Vagina (tissue), 2 donors: ENCODE measurements at places on chromosomes 5 and 9. TPM values are rescaled to one million over a fixed set of nuclear protein-coding genes. Genes with fewer than 3 reads are reported as not detected.
A peak's percentile ranks its signal among the peaks of the same experiment; 100 is the strongest.

The FYB1 gene
- total RNA-seq: 10.8 TPM

The IL33 gene
- 35.4 TPM for total RNA-seq

The RNF208 gene
- total RNA-seq: 0.98 TPM

The GRM6 gene
- total RNA-seq: not detected

The KCNMB1 gene
- 4.9 TPM for total RNA-seq

The SLC6A7 gene
- total RNA-seq: 0.25 TPM

The NXNL2 gene
- 2.5 TPM for total RNA-seq

The LRRC19 gene
- total RNA-seq: not detected

The IRX4 gene
- 26.8 TPM for total RNA-seq

DNA sequence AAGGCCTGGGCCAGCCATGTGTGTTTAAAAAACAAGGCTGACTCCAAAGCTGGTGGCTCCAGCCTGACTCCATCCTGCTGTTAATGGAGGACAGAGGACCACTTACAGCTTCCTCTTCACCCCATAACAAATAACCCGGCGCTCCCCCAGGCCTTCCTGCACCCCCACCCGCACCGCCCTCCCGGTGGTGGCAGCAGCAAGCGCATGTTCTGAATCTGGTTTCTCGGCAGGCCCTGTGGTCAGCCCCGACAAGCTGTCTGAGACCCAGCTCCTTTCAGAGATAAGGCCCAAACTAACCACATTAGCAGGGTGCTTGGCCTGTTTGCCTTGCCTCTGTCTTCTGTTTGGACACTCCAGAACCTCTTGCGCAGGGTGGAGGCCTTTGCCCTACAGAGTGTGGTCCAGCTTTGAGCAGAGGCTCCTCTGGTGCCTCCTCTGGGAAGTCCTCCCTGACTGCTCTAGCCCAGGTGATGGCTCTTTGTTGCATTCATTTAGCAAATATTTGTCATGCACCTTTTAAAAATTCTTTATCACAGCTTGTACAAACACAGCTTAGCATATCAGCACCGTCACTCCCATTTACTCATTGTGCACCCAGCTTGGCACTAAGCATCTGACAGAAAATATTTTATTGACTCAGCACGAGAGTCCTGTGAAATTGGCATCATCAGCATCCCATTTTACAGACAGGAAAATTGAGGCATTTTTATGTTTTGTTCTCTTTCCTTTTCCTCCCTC, 78.4 kb downstream of the NDFIP1 start:
- DNase-seq: no peak
- H3K27ac ChIP-seq: no peak overlapping the region
- H3K4me3 ChIP-seq: no peak overlapping the region
- no peaks in the 10 kb centered on the region for H3K27me3 ChIP-seq

- no peaks in the 10 kb centered on the region for H3K27me3 ChIP-seq
- peaks cover 4% of the 10 kb centered on the region for H3K4me1 ChIP-seq
Observed at GRCh38 chr5:103908336-103909080, 345.9 kb upstream of the NUDT12 start.

- H3K27me3 ChIP-seq: no peaks in the 10 kb centered on the region
- no peak for DNase-seq
- no peak overlapping the region for H3K4me3 ChIP-seq
- H3K36me3 ChIP-seq: no peaks in the 10 kb centered on the region
- H3K27ac ChIP-seq: no peak overlapping the region
- no peaks in the 10 kb centered on the region for H3K4me1 ChIP-seq
Observed at GRCh38 chr5:16104961-16105360, 74.6 kb downstream of the MARCHF11 start.

GRCh38 chr9:102047549-102047948, 309.1 kb upstream of the GRIN3A start:
- H3K36me3 ChIP-seq: no peaks in the 10 kb centered on the region
- no peak overlapping the region for H3K4me3 ChIP-seq
- no peaks in the 10 kb centered on the region for H3K4me1 ChIP-seq
- H3K27ac ChIP-seq: no peak overlapping the region
- H3K27me3 ChIP-seq: no peaks in the 10 kb centered on the region
- no peak for DNase-seq

GRCh38 chr9:91214086-91214485, 147.6 kb downstream of the AUH start:
- no peak overlapping the region for H3K4me3 ChIP-seq
- no peaks in the 10 kb centered on the region for H3K36me3 ChIP-seq
- no peak for DNase-seq
- H3K27ac ChIP-seq: no peak overlapping the region
- peaks cover under 1% of the 10 kb centered on the region for H3K4me1 ChIP-seq

DNA sequence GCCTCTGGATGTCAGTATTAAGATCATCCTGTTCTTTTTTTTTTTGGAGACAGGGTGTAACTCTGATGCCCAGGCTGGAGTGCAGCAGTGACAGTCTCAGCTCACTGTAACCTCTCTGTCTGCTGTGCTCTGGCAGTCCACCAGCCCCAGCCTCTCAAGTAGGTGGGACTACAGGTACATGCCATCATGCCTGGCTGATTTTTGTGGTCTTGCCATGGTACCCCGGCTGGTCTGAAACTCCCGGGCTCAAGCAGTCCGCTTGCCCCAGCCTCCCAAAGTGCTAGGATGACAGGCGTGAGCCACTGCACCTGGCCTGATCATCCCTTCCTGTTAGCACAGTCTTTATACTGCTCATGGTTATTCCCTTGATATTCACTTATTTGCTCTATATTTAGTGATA, 3.5 kb downstream of the KDM4C start:
- no peaks in the 10 kb centered on the region for H3K27me3 ChIP-seq
- H3K4me1 ChIP-seq: peaks cover 28% of the 10 kb centered on the region
- no peak for DNase-seq
- no peaks in the 10 kb centered on the region for H3K36me3 ChIP-seq
- no peak overlapping the region for H3K27ac ChIP-seq
- no peak overlapping the region for H3K4me3 ChIP-seq

DNA sequence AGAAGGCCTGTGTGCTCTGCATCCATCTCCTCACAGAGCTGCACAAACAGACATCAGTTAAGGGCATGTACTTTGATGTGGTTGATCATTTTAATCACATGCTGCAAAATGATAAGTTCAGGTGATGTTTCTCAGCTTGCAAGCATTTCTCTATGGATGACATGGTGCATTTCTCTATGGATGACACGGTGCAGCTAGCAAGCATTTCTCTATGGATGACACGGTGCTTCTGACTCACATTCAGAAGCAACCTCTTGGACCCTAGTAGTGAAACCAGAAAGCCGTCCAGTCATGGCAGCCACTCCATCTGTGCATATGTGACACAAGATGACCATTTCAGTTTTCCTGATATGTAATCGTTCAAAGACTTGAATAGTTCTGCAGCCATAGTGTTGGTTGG, 24.1 kb upstream of the RNF20 start:
- H3K4me3 ChIP-seq: no peak overlapping the region
- peaks cover 29% of the 10 kb centered on the region for H3K4me1 ChIP-seq
- DNase-seq: no peak
- no peaks in the 10 kb centered on the region for H3K27me3 ChIP-seq

- no peak overlapping the region for H3K4me3 ChIP-seq
- peaks cover 30% of the 10 kb centered on the region for H3K4me1 ChIP-seq
- DNase-seq: no peak
- no peak overlapping the region for H3K27ac ChIP-seq
- no peaks in the 10 kb centered on the region for H3K27me3 ChIP-seq
Observed at GRCh38 chr5:172114875-172115422, 73.1 kb downstream of the STK10 start.

- no peak overlapping the region for H3K4me3 ChIP-seq
- H3K27ac ChIP-seq: no peak overlapping the region
- no peaks in the 10 kb centered on the region for H3K27me3 ChIP-seq
- DNase-seq: no peak
- H3K36me3 ChIP-seq: no peaks in the 10 kb centered on the region
- H3K4me1 ChIP-seq: peaks cover 14% of the 10 kb centered on the region
Observed at GRCh38 chr5:83567741-83568140, 96.2 kb downstream of the VCAN start.

DNA sequence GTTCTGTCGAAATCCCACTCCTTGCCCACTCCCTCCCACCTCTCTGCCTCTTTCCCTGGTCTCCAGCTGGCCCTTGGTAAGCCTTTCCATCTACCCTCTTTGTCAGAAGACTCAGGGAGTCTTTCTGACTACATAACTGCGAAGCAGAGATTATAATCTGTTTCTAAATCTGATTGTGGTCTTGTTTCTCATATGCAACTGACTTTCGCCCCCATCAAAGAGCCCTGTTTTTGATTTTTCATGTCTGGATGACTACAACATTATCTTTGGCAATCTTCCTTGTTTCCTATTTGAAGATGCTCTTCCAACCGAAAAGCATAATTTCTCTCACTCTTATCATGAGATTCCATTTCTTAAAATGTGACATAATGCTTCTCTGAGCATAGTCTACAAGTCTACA, 218.2 kb upstream of the ADAMTSL1 start:
- H3K36me3 ChIP-seq: no peaks in the 10 kb centered on the region
- no peak overlapping the region for H3K4me3 ChIP-seq
- H3K27ac ChIP-seq: no peak overlapping the region
- no peaks in the 10 kb centered on the region for H3K4me1 ChIP-seq
- H3K27me3 ChIP-seq: no peaks in the 10 kb centered on the region
- DNase-seq: no peak

- no peaks in the 10 kb centered on the region for H3K4me1 ChIP-seq
- DNase-seq: peak; percentile 77
- no peaks in the 10 kb centered on the region for H3K27me3 ChIP-seq
- H3K4me3 ChIP-seq: no peak overlapping the region
- no peak overlapping the region for H3K27ac ChIP-seq
- H3K36me3 ChIP-seq: no peaks in the 10 kb centered on the region
Observed at GRCh38 chr9:97315550-97315949, 8.1 kb downstream of the CCDC180 start.

DNA sequence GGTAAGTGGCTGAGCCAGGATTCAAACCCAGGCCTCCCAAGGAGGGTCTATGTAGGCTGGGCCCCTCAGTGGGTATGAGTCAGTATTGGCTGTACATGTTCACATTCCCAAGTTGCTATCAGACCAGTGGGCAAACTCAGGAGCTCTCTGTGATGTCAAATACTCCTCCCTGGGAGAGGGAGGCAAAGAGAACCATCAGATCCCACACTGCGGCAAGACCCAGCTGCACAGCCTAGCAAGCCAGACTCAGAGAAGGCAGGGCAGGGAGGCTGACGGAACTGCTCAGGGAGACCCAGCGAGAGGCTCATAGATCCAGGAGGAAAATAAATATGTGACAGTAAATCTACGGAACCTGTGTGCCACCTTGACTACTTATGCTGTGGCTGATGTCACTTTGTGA, 42.6 kb upstream of the SAP30L start:
- no peak overlapping the region for H3K27ac ChIP-seq
- no peak for DNase-seq
- no peaks in the 10 kb centered on the region for H3K27me3 ChIP-seq
- H3K4me3 ChIP-seq: no peak overlapping the region

DNA sequence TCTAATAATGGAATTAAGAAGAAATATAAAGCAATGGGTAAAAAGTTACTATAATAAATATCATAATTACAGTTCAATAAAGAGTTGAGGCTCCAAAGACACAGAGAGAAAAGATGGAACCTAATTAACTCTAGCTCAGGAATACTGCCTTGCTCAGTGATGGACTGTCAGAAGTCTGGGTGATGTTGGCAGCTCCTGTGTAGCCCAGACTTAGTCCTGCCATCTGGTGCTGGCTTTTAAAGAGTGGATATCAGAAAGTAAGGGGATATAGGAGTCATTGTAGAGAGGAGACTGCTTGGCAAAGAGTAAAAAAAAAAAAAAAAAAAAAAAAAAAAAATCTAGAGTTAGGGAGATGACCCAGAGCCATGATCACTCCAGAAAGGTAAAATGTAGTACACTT, 551.9 kb upstream of the DMAC1 start:
- no peaks in the 10 kb centered on the region for H3K4me1 ChIP-seq
- H3K27ac ChIP-seq: no peak overlapping the region
- no peaks in the 10 kb centered on the region for H3K27me3 ChIP-seq
- H3K4me3 ChIP-seq: no peak overlapping the region

- peak; percentile 58 for DNase-seq
- no peaks in the 10 kb centered on the region for H3K27me3 ChIP-seq
- H3K36me3 ChIP-seq: no peaks in the 10 kb centered on the region
- no peak overlapping the region for H3K4me3 ChIP-seq
Observed at GRCh38 chr9:113950195-113951031, 74.3 kb downstream of the ZNF618 start.

- H3K4me1 ChIP-seq: peaks cover 11% of the 10 kb centered on the region
- no peak overlapping the region for H3K27ac ChIP-seq
- no peak for DNase-seq
- H3K27me3 ChIP-seq: no peaks in the 10 kb centered on the region
- no peaks in the 10 kb centered on the region for H3K36me3 ChIP-seq
Observed at GRCh38 chr9:445033-445432, 230.4 kb downstream of the DOCK8 start.

- no peak for DNase-seq
- H3K4me3 ChIP-seq: no peak overlapping the region
- no peaks in the 10 kb centered on the region for H3K4me1 ChIP-seq
- H3K27ac ChIP-seq: no peak overlapping the region
Observed at GRCh38 chr9:69877852-69878514, 57.4 kb downstream of the CFAP95 start.

DNA sequence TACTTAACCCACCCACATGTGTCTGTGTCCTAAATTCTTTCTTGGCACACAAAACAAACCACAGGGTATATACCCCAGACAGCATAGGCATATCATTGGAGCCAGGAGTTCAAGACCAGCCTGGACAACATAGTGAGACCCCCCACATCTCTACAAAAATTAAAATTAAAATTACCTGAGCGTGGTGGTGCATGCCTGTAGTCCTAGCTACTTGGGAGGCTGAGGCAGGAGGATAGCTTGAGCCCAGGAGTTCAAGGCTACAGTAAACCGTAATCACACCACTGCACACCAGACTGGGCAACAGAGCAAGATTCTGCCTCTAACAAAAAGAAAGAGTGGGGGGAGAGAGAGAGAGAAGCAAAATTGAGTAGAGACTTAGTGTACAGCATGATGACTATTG, 4.6 kb upstream of the AGTPBP1 start:
- peaks cover 8% of the 10 kb centered on the region for H3K4me1 ChIP-seq
- no peak for DNase-seq
- H3K27ac ChIP-seq: no peak overlapping the region
- no peak overlapping the region for H3K4me3 ChIP-seq

GRCh38 chr9:34456746-34457145, 1.6 kb downstream of the FAM219A start:
- no peak for DNase-seq
- no peaks in the 10 kb centered on the region for H3K36me3 ChIP-seq
- peak overlapping the region; percentile 86 for H3K4me3 ChIP-seq
- peak overlapping the region; percentile 83 for H3K27ac ChIP-seq
- H3K4me1 ChIP-seq: peaks cover 29% of the 10 kb centered on the region

GRCh38 chr5:171600741-171601265, 181.4 kb downstream of the FGF18 start:
- DNase-seq: no peak
- no peaks in the 10 kb centered on the region for H3K36me3 ChIP-seq
- no peak overlapping the region for H3K27ac ChIP-seq
- H3K4me1 ChIP-seq: peaks cover 7% of the 10 kb centered on the region
- H3K27me3 ChIP-seq: no peaks in the 10 kb centered on the region

- no peaks in the 10 kb centered on the region for H3K27me3 ChIP-seq
- no peak overlapping the region for H3K4me3 ChIP-seq
- H3K4me1 ChIP-seq: no peaks in the 10 kb centered on the region
- DNase-seq: no peak
- H3K36me3 ChIP-seq: no peaks in the 10 kb centered on the region
Observed at GRCh38 chr5:36073595-36074216, 7.0 kb upstream of the UGT3A2 start.

- H3K36me3 ChIP-seq: no peaks in the 10 kb centered on the region
- no peaks in the 10 kb centered on the region for H3K4me1 ChIP-seq
- H3K4me3 ChIP-seq: no peak overlapping the region
- DNase-seq: no peak
Observed at GRCh38 chr9:122609804-122610203, 4.7 kb upstream of the OR1Q1 start.

- no peak overlapping the region for H3K27ac ChIP-seq
- no peak overlapping the region for H3K4me3 ChIP-seq
- no peaks in the 10 kb centered on the region for H3K27me3 ChIP-seq
- DNase-seq: no peak
- no peaks in the 10 kb centered on the region for H3K36me3 ChIP-seq
Observed at GRCh38 chr9:101450931-101451330, 15.4 kb upstream of the ALDOB start.
